Stimulated activated CD4-positive, alpha-beta T cell treated with anti-CD3 and anti-CD28 coated beads, Interleukin-2, amount 100 ng/mL, for 48 hours (primary cell): ENCODE measurements at places on chromosomes 16 and 17.

- DNase-seq, result no peak
Observed at GRCh38 chr17:50728881-50729765, 9.7 kb downstream of the LUC7L3 start.

- no peak for DNase-seq
Observed at GRCh38 chr16:75584108-75584507, 17.9 kb downstream of the GABARAPL2 start.

GRCh38 chr16:53664724-53665345, 38.8 kb downstream of the RPGRIP1L start:
- peak; percentile 2 for DNase-seq

DNA sequence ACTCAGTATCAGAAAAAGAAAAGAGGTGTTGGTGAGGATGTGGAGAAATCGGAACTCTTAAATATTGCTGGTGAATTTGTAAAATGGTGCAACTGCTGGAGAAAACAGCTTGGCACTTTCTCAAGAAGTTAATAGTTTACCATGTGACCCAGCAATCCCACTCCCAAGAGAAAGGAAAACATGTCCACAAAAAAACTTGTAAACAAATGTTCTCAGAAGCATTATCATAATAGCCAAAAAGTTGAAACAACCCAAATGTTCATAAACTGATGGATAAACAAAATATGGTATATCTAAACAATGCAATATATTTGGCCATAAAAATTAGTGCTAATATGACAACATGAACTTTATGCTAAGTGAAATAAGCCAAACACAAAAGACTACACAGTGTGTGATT, 2.6 kb upstream of the MAPK7 start:
- no peak for DNase-seq

DNA sequence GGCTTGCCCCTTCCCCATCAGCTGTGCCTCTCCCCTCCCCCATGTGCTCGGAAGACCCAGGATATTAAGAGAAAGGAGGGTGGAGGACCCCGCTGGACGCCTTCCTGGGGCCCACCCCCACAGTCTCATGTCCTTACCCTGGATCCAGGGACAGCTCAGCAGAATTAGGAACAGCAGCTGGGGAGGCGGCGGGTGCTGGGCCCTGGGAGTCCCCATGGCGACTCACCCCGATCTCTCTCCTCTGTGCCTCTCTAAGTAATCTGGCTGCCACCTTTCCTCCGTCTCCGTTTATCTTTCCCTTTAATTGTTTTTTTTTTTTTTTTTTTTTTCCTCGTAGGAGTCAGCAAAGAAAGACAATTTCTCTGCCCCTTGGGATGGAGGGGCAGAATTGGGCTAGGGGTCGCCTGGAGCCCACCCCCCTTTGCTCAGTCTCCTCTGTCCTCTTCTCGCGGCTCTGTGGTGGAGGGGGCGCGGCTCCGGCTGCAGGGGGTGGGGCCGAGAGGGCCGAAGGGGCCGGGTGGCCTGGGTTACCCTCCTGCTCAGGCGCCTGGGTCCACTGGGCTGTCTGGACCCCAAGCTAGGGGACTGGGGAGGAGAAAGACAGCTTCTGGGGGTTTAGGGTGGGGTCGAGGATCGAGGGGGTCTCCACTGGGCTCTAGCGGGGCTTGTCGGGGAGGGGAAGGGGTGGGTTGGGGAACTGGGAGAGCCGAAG, 390 bp downstream of the SEZ6L2 start:
- no peak for DNase-seq

DNA sequence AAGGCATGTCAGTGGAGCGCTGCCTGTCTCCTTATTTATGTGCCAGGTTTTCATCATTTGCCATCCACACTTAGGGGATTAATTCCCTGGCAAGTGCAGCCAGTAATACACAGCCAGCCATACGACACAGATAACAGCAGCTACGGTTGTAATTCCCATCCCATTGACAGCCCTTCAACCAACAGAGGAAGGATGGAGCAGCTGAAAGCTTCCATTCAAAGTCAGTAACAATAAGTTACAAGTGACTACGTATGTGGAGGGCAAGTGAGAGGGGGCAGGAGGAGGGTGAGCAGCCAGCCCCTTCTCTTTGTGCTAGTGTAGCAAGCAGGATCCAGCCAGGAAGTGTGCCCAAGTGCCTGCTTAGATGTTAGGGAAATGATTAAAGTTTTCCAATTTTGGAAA, 53.8 kb upstream of the LYRM9 start:
- DNase-seq, result no peak

DNA sequence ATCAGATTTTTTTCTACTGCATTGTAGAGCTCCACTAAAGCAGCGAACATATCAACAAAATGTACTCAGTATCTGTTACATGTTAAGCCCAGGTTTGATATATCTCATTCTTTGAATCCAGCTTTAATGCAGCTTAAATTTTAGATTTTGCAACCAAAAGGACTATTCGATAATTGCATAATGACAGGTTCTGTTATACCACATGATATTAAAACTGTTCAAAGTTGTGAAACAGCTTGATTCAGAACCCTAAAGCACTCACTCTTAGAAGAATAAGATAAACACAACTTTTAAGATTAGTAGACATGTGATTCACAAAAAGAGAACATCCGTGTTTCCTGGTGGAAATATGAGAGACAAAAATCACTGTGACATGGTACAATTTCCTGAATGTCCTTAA, 427.9 kb downstream of the CDH11 start:
- no peak for DNase-seq

DNA sequence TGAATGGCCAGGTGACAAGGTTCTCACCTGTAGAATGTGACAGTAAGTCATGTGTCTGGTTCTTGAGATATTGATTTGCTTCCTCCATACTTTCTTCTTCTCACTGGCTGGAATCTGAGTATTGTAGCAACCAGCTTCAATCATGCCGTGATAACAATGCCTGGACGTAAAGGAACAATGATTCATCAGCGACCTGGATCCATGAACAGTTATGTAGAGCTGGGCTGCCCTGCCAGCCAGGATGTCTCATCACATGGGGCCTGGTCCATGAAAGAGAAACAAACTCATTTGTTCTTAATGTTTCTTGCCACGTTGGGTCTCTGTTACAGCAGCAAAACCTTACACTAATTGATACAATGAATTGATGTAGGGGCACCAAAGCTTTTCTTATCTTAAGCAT, 627.2 kb downstream of the TOX3 start:
- no peak for DNase-seq

DNA sequence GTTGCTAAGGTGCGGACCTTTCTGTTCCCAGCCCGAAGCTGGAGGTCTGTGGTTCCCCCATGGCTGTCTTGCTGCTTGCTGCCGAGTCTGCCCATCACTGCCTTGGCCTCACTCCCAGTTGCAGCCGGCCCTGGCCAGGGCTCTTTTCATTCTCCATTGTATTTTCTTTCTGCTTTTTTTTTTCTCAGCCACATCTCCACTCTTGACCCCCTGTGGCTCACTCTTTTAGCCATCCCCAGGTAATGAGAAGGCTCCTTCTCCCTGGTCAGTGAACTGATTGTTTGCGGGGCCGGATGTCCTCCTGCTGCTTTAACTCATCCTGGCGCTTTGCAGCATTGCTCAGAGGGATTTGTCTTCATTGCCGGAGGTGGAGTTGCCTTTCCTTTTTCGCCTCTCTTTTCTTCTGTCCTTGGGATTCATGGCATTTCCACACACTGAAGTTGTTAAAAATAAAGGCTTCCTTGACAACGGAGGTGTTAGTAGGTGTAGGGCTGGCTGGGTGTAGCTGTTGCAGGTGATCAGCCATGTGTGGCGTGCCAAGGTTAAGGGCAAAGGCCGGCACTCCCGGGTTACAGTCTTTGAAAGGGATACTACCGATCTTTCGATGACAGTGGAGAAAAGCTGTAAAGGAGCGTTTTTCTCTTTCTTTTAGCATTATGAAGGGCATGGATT, 34.1 kb downstream of the MAP2K6 start:
- DNase-seq, result no peak

GRCh38 chr17:1060991-1061390, 64.1 kb downstream of the TIMM22 start:
- no peak for DNase-seq

- DNase-seq, result no peak
Observed at GRCh38 chr17:4718276-4718675, 7.8 kb downstream of the ARRB2 start.

DNA sequence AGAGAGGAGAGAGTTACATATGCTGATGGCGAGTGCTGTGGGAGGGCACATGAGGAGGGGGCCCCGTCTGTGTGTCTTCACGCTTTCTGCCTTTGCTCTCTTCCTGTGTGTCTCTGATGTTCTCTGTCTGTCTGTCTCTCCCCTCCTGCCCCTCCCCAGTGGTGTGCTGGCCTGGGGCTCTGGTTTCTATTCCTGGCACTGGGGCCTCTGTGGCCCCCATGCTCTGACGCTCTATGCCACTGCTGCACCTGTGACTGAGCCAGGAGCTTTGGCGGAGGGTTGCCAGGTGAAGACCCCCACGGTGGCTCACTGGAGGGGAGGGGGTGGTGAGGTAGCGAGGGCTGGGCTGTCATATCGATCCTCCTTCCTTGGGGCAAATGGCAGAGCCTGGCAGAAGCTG, 24.6 kb upstream of the BRD7 start:
- no peak for DNase-seq

DNA sequence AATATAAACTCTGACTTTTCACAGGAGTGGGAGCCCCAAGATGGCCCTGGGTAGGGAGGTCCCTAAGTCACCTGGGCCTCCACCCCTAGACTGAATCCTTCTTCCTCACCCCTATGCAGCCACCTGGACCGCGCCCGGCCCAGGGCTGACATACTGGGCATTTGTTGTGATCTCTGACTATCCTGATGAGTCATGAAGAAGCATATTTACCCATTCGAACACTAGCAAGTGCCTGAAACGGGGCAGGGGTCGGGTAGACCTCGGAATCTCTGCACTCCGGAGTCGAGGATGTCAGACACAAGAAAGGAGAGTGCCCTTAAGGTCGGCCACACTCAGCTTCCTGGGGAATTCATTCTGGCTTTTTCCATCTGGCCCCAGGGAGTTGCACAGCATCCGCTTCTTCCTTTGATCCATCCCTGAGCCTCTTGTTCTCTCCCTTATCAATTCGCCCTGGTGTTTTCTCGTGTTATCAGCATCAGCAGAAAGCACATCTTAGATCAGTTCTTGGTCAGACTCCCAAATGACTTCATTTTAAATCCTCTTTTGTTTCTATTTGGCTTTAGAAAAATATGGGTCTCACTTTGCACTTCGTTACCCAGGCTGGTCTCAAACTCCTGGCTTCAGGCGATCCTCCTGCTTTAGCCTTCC, 10.4 kb downstream of the METTL22 start:
- DNase-seq, result no peak

DNA sequence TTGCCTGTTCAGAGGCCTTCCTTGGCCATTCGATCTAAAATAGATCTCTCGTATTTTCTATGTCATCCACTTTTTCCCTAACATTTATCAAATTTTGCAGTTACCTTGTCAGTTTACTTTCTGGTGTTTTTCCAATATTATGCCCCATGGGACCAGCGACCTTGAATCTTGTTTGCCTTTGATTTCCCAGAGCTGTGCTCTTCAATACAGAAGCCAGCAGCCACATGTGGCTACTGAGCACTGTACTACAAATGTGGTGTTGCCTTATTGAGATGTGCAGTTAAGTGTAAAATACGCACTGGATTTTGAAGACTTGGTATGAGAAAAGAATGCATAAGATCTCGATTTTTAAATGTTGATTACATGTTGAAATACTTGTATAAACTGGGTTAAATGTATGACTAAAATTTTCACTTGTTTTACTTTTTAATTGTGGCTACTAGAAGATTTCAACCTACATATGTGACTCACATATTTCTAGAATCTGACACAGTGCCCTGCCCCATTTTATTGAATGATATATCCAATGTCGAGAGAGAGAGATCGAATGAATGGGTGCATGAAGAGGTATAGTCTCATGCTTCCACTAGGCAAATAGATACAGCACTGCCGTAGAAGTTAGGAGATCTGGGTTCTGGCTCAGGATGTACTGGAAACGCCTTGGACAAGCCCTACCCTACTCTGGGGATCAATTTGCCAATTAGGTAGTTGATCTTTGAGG, 824 bp upstream of the PSME3 start:
- DNase-seq, result no peak

GRCh38 chr17:69773081-69773480, 301.9 kb upstream of the KCNJ16 start:
- no peak for DNase-seq
